ENCODE measurements at places on chromosomes 7 and 10. TPM values are rescaled to one million over a fixed set of nuclear protein-coding genes. Genes with fewer than 3 reads are reported as not detected.
A peak's percentile ranks its signal among the peaks of the same experiment; 100 is the strongest.

- DNase-seq, result no peak
Measured at GRCh38 chr10:9379183-9379582, 1324.7 kb downstream of the GATA3 start.

DNA sequence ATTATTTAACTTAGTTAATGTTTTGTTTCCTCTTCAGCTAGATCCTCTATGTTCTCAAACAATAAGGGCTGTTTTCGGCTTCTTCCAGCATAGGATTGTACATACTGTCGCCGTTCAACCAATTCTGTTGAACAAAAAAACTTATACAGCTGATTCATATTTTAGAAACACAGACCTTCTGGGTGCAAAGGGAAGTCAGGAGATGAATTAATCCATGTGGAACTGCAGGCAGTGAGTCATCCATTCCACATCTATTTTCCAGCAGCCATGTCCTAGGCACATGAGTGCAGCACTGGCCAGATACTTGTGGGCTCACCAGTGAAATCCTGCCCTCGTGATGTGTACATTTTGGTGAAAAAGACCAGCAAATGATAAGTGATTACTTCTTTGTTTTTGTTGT, 163.2 kb downstream of the JAZF1 start:
- no peak for DNase-seq

- DNase-seq, result no peak
Measured at GRCh38 chr7:3657206-3657605, 356.2 kb downstream of the SDK1 start.

DNA sequence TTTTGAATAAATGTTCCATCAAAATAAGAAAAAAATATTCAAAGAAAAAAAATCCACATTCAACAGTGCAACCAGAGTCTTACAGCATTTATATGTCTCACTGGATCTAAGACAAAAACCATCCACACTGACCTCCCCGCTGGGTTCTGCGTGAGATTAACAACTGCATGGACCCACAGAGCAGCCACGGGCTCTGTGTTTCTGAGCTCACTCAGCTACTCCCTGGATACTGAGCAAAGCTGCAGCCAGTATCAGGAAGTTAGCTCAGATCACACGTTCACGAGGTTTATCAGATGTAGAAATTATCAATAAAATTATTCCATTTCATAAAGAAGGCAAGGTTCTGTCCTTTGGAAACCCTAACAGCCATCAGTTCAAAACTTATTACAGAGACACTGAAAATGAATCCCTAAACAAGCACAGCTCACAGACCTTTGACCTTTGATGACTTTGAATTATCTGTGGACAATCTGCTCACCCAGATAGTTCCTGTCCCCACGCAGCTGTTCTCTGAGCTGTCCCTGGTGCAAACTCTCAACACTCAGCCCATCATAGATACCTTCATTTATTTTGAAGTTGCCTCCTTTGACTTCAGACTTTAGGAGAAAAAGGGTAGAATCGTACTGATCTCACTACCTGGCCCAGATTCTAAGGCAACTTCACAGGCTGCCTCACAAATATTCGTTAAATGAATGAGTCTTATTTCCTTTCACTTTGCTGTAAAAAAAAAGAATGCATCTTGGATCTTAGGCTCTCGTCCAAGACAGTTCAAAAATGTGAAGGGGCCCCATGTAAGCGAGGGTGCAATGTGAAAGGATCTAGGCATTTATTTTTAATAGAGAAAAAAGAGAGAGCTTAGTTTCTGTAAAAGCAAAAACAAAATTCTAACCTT, 67.7 kb upstream of the SVIL start:
- DNase-seq, result no peak

- DNase-seq, result no peak
Measured at GRCh38 chr10:76178532-76179292, 747.3 kb downstream of the LRMDA start.

GRCh38 chr7:135328053-135328452, 94.4 kb downstream of the STRA8 start:
- DNase-seq, result no peak

GRCh38 chr10:29828440-29828894, 193.7 kb upstream of the SVIL start:
- peak; percentile 51 for DNase-seq

- no peak for DNase-seq
Measured at GRCh38 chr7:151400626-151401315, 9.1 kb downstream of the WDR86 start.

- no peak for DNase-seq
Measured at GRCh38 chr7:27771111-27771510, 31.1 kb downstream of the TAX1BP1 start.

GRCh38 chr10:100788002-100788903, 42.9 kb downstream of the PAX2 start:
- DNase-seq, result no peak

DNA sequence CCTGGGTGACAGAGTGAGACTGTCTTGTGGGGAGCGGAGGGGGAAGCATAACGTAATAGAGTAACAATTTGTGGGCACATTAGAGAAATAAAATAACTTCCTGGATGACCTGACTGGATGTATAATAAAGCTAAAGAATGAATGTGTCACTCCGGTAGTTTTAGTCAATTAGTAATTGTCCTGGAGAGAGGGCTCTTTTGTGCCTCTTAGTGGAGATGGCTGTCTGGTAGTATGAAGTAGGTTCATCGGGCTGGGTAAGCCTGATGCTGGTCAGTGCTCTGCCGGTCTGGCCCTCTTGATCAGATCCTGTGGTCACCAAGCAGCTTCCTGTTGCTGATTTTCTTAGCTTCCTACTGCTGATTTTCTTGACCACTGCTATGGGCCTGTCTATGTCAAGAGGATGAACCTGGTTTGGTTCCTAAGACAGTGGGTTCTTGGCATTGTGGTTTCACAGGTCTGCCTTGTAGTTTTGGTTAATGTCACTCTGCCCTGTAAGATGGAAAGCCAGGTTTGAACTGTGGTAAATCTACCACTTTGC, 34.1 kb downstream of the ZRANB1 start:
- DNase-seq, result no peak

GRCh38 chr7:155693826-155694225, 49.4 kb downstream of the RBM33 start:
- no peak for DNase-seq

- no peak for DNase-seq
Measured at GRCh38 chr10:68315582-68315981, 16.3 kb upstream of the HNRNPH3 start.

DNA sequence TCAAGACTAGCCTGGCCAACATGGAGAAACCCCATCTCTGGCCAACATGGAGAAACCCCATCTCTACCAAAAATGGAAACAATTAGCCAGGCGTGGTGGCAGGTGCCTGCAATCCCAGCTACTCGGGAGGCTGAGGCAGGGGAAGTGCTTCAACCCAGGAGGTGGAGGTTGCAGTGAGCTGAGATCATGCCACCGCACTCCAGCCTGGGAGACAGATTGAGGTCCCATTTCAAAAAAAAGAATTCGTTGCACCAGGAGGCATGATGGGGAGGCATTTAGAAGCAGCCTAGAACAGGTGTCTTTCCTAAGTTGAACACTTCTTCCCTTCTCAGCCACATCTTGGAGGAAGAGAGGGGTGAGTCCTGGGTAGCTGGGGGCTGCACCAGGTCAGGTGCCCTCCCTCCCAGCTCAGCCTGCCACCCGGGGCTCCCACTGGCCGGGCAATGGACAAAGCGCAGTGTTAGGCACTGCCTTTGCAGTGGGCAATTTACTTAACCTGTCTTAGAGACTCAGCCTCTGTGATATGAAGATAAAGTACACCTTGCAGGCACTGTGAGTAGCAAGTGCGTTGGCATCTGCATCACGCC, 726.8 kb downstream of the PARD3 start:
- no peak for DNase-seq

DNA sequence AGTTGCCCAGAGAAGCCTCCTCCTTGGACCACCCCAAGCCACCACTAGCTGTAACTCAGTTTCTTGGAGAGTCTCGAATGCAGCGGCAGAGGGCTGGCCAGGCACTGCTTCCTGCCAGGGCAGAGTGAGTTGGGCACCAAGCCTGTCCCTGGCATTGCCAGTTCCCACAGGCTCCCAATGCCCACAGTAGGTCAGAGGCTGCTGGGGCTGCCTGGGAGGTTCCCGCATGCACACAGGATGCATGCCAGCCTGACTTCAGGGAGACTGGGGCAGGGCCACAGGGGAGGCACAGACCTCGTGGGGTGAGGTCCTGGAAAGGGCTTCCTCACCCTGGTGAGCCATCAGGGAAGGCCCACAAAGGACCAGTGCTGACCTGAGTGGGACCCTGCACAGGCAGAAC, 152.8 kb downstream of the ZNF248 start:
- no peak for DNase-seq

GRCh38 chr10:20202337-20202736, 386.1 kb downstream of the PLXDC2 start:
- no peak for DNase-seq

- DNase-seq, result no peak
Measured at GRCh38 chr7:80775897-80776296, 137.5 kb downstream of the CD36 start.

- DNase-seq, result no peak
Measured at GRCh38 chr10:35614312-35614711, 9.2 kb downstream of the GJD4 start.

GRCh38 chr7:139639563-139639962, 116.1 kb downstream of the CLEC2L start:
- no peak for DNase-seq

DNA sequence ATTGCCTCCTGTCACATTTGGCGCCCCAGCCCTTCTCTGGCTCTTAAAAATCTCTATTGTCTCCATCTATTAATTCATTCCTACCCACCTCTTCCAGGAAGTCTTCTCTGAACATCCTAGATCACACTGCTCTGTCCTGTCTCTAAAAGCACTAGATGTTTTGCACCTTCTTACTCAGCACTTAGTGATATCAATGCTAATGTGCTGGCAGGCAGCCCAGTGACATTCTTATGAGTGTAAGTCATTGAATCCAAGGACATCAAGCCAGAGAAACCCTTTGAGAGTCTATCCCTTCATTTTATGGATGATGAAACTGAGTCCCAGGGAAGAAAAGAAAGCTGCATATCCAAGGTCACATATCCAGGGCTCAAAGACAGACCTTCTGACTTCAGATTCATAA, 48.3 kb upstream of the PAX2 start:
- no peak for DNase-seq

DNA sequence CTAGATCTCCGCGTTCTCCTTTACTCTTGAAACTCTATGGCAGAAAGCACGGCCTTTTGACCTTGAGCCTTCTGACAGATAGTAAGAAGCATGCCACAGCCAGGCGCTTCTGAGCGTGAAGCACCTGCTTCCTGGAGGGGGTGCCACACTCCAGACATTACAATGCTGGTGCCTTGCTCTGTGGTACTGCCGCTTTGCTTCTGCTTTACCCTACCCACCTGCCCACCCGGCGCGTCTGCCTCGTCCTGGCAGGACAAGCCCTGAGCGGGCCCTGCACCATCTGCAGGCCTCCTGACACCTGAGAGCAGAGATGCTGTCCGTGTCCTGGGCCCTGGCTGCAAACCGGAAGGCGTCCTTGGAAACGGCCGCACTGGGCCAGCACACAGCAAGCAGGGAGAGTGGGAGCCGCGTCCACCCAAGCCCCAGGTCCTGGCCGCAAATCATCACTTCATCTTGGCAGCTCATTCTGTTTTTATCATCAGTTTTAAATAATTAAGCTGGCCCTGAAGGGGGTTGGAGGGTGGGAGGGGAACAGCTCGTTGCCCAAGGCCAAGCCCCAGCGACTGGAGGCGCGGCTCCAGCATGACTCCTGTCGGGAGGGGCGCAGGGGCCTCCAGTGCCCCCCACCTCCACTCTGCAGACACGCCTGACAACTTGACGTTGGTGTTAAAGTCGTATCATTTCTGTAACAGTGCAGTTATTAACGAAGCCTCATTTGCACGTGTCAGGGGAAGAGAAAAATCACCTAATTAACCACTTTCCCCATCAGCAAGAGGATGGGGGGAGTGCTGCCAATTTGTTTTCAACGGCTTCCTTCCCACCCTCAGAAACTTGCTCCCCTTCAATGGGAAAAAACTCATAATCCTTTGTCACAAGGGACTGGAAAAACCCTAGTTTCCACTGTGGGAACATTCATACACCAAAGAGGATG, 132.2 kb downstream of the MAD1L1 start:
- DNase-seq, result no peak

GRCh38 chr10:74913377-74913979, 87.1 kb downstream of the KAT6B start:
- no peak for DNase-seq

GRCh38 chr10:21634599-21635365, 100.8 kb downstream of the MLLT10 start:
- DNase-seq, result no peak

DNA sequence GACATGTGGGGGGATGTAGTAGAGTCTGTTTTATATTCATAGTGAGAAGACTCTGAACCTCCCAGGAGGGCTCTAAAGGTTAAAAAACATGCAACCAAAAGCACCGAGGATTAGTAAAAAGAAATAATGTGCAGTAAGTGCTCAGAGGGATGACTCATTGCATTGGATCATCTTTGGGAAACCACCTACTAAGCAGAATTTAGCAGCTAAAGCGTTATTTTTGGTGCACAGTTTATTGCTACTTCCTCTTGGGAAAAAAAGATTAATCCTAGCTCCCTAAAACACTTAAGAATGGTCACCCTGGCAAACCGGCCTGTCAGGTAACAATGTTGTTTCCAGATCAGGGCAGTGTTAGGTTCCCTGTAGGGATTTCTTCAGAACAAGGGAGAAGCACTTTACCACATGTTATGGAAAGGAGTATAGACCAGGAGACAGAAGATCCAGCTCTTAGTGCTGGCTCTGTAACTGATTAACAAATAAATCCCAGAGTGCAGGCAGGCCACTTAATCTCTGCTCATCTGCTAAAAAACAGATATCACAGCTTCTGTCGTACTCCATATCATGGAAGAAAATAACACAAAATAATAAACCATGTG, 44.8 kb upstream of the FAM133B start:
- no peak for DNase-seq

GRCh38 chr7:100607111-100607510, 4.9 kb downstream of the PCOLCE start:
- no peak for DNase-seq

- no peak for DNase-seq
Measured at GRCh38 chr7:80681272-80681885, 42.9 kb downstream of the CD36 start.

DNA sequence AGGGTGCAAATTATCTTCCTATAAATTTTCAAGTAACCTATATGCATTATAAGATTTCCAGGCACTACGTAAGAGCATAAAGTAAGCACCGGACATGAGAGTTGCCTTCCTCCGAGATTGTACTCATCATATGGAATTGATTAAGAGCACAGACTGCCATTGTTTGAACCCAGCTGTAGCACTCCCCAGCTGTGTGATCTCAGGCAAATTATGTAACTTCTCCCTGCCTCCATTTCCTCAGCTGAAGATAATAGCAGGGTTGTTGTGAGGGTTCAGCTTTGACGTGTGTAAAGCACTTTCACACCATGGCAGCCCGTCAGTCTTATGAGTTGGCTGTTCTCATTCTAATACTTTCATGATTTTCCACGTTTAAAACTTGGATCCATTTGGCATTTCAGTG, 122.6 kb downstream of the ITIH5 start:
- no peak for DNase-seq

The GNAT3 gene
- not detected for total RNA-seq

The ERVW-1 gene
- total RNA-seq, result not detected

The ASZ1 gene
- not detected for total RNA-seq

The LEP gene
- not detected for total RNA-seq

The SAMD9L gene
- total RNA-seq, result 14.8 TPM

The SDK1 gene
- total RNA-seq, result under 0.01 TPM

The HOXA6 gene
- total RNA-seq, result 1.8 TPM

The ZNF425 gene
- not detected for total RNA-seq

The SPDYE1 gene
- total RNA-seq, result not detected

The LRRN3 gene
- not detected for total RNA-seq

The WIPF3 gene
- 4.1 TPM for total RNA-seq

The BHLHA15 gene
- total RNA-seq, result 0.41 TPM

The NUDT13 gene
- not detected for total RNA-seq

The TRUB1 gene
- 14.0 TPM for total RNA-seq

The CPEB3 gene
- total RNA-seq, result 2.6 TPM

The ACTR3C gene
- 11.9 TPM for total RNA-seq

The CDC14C gene
- not detected for total RNA-seq
